ENCODE measurements at places on chromosomes 3 and 15.

DNA sequence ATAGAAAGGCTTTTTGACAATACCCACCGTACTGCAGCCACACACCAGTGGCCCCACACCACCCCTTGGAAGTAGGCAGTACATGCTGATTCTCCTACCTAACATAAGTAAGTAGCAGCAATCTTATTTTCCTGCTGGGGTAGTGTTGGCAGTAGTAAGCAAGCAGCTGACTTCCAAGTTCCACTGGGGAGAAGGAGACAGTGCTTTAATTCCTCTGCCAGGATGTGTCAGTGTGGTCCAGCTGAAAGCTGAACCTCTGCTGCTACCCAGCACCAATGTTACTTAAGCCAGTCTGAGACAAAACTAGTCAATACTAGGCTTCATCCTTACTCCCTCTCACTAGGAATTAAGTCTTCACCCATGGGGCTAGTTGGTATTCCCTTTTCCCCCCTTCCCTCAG is 74.7 kb downstream of the DZIP3 start:
- no peak for DNase-seq

GRCh38 chr15:64187396-64188191 is 24.8 kb upstream of the PPIB start:
- DNase-seq: no peak

DNA sequence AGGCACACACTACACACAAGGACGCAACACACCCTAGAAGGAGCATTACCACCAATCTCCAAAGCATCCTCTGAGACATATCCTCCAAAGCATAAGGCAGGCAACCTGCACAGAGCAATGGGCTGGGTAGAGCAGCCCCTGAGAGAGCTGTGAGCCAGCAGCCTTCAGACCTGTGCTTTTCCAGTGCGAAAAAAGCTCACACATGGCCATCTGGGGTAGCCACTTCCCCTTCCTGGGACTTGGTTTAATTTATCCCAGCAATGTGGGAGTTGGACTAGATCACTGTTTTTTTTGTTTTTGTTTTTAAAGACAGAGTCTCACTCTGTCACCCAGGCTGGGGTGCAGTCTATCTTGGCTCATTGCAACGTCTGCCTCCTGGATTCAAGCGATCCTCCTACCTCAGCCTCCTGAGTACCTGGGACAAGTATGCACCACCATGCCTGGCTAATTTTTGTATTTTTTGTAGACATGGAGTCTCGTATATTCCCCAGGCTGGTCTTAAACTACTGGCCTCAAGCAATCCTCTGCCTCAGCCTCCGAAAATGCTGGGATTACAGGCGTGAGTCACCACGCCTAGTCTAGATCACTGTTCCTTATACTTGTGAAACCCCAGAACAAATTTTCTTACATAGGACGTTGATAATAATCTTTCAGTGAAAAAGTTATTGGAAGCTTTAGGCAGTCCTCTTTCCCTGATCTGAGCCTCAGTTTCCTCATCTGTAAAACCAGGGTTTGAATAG is 18.9 kb downstream of the PTPN23 start:
- no peak for DNase-seq

DNA sequence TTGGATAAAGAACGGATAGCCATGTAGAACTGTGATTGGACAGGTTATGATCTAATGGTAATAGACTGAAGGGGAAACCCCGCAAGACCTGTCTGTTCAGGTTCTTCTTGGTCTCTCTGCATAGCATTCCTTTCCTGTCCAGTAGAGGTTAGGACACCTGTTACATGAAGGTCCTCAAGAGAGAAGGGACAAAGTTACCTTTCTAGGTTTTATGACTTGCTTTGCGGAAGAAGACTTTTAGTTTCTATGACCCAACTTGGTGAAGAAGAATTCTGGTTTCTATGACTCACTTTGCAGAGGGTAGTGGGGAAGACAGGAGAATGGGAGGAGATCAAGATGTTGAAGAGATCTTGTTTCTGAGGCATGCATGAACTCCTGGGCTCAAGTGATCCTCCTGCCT is 97.9 kb upstream of the C3orf80 start:
- DNase-seq: no peak

GRCh38 chr3:10471054-10471688 is 34.2 kb downstream of the ATP2B2 start:
- DNase-seq: no peak

DNA sequence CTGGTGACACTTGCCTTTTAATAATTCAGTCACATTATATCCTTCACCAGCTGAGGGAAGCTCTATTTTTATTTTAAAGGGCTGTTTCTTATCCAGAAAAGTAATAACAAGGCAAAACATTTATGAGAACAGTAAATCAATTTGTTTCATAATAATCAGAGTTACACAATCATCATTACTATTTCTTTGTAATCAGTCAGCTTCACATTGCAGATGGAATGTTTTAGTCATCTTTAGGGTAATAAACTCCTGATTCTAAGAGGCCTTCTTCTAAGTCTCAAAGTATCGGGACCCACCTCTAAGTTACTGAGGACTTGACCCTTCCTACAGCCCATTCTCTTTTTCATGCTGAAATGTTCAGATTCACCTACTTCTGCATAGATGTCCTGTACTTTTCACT is 298.3 kb upstream of the TGFBR2 start:
- no peak for DNase-seq

DNA sequence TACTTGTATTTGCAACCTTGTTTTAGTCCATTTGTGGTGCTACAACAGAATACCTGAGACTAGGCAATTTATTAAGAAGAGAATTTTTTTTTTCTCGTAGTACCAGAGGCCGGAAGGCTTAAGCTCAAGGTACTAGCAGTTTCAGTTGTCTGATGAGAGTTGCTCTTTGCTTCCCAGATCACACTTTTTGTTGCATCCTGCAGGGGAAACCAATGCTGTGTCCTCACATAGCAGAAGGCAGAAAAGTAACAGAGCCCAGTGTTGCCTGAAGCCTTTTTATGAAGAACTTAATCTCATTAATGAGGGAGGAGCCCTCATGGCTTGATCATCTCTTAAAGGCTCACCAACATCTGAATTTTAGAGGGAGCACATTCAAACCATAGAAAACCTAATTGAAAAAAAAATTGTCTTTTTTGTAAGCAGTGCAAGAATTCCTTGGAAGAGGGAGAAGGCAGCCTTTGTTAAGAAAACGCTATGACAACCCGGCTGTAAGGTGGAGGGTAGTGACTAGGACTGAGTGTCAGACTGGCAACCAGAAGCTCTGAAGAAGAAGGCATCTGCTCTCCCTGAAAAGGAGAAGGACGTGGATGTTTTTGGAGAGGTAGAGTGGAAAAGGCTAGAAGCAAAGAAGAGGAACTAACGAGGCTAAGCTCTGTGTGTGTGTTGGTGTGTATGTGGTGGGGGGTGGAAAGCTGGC is 1245.3 kb downstream of the ROBO2 start:
- no peak for DNase-seq

DNA sequence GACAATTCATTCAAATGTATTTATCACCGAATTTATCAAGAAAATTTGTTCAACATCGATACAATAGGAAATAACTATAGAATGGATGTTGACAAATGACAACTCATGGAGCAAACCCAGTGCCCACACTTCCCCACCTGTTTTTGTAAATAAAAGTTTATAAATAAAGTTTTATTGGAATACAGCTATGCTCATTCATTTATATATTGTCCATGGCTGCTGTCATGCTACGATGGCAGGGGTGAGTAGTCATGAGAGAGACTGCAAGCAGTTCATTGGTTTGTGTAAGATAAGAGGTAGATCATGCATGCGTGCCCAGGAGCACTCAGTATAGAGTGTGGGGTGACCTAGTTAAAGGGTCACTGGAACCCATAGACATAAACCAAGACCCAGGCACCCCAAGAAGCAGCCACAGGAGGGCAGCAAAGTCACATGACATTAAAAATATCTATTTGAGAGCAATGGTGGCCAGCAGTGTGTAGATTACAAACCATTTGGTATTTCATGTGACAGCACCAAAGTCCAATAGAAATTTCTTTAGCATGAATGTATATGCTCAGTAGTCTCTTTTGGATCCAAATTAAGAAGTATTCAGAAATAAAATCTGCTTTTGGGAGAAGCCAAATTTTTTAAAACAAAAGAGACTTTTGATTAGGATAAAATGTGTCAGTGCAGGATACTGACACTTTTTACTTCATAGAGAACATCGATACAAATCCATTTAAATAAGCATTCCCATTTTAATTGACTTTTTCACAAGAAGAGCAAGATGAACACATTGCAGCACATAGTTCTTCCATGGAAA is 794.8 kb downstream of the MCTP2 start:
- no peak for DNase-seq

- no peak for DNase-seq
Measured at GRCh38 chr15:70801109-70801508, 37.8 kb upstream of the UACA start.

- DNase-seq: no peak
Measured at GRCh38 chr15:66290518-66290917, 2.9 kb upstream of the DIS3L start.

DNA sequence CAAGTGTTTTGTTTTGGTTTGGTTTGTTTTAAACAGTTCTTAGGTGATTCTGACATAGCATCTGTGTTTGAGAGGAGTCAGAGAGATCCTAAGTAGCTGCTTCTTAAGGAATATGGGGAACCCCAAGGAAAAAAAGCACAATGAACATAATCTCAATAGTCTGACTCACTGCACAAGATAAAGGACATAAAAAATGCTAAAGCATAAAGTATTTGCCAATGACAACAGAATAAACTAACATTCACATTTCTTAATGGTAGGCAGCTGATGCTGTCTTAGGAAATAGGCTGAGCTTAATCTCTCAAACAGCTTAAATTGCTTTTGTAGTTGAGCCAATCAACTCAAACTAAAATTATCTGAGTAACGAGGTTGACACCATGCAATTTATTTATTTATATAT is 2.9 kb downstream of the NCEH1 start:
- no peak for DNase-seq

- DNase-seq: no peak
Measured at GRCh38 chr3:16551342-16551976, 38.0 kb upstream of the RFTN1 start.

DNA sequence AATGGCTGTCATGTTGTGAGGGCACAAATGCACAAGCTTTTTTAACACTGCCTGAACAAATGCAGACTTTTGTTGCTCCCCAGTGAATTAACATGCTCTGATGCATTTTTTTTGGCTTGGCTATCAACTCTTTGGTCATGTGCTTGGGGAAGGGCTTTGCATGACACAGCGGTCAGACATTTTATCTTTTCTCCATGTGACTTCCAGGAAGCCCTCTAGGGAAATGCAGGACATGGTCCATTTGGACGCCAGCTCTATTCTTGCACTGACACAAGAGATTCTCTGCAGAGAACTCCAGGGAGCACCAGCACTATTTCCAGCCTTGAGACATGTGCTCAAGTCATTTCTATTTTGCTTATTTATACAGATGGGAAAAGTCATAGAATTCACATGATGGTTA is 46.2 kb downstream of the NEK11 start:
- no peak for DNase-seq

DNA sequence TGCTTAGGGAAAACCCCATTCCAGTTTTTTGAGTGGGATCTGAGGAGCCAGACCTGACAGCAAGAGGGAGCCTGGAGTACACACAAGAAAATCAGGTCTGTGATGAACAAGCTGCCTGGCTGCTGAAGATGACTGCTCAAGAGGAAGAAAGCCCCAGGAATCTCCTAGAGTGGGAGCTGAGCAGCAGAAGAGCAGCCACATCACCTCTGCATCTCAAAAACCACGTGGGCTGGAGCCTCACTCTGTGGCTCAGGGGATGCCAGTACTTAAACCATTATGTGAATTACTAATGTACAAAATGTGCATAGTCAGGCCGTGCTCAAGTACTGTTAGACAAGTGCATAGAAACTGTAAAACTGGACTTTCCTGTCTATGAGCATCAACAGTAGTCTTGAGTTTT is 52.4 kb downstream of the SLC9A9 start:
- no peak for DNase-seq

- DNase-seq: no peak
Measured at GRCh38 chr3:76383781-76384180, 598.4 kb upstream of the ZNF717 start.

DNA sequence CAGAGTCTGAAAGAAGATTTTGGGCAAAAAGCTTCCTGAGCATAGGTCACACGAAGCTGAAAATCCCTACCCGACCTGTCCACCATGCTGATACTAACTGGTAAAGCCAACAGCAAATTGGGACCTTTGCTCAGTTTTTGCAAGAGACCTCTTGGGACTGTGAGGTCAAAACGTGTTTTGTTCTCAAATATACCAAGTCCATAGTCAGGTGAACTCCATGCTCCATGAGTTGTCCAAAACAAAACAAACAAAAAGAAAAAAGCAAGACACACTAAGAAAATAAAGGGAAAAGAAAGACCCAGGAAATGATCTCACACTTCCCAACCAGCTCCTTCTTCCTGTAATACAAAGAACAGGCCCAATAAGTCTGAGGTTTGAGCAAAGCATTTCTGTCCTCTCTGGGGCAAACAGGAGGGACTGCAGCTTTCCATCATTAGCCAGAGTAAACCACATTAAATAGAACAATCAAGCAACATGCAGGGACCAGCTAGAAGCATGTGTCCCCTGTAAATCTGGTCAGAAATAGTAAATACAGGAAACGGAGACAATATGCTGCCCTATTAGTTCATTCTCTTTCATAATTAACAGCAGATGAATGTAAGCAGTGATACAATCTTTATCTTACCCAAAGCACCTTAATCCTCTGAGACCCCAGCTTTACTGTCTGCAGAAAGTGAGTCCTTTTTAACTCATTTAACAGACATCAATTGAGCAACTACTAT is 125.0 kb upstream of the LIPC start:
- no peak for DNase-seq

DNA sequence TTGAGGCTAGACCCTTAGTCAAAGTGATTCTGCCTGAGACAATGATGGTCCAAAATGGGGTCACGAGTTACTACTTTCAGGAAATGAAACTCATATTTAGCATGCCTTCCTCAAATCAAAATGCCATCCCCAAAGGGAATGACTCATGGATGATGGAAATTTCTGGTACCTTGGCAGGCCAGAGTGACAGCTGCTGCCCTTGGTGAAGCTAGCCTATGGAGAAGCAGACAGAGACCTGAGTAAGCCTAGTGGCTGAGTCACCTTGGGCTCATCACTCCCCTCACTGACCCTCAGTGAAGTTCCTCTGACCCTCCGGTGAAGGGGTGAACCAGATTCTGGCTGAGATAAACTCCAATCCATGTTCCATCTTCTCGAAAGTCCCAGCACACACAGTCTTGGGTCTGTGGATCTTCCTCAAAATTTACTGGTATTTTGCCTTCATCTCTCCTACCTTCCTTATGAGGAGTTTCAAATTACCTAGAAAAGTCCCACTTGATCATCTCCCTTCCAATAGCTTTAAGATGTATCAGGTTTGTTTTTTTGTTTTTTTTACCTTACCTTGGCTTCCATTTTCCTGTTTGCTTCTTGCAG is 54.5 kb upstream of the ABHD17C start:
- no peak for DNase-seq

DNA sequence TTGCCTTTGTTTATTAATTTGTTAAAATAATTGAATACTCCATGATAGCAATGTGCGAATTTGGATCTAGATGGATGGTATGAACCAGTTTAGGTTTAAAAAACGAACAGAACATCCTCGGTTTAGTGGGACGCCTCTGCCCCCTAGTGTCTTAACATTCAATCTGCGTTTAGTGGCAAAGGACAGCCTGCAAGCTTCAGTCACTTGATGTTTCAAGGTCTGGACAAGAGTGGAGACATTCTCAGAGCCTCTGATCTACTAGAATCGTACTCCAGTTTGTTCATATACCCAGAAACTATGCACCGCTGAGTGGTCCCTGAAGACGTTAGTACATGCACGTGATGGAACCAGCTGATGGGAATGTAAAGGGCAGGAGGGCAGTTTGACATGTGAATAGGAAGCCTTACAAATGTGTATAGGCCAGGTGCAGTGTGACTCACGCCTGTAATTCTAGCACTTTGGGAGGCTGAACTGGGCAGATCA is 17.8 kb upstream of the ATP13A4 start:
- DNase-seq: no peak

- no peak for DNase-seq
Measured at GRCh38 chr3:30048431-30048830, 558.0 kb upstream of the TGFBR2 start.

All from right renal cortex interstitium (tissue), 3 donors.